Muscle of leg (tissue), 16 donors: ENCODE measurements at places on chromosomes 1 and 21. TPM values are rescaled to one million over a fixed set of nuclear protein-coding genes. Genes with fewer than 3 reads are reported as not detected.

The EXOC8 gene
- total RNA-seq: 7.1 TPM

- no peak for DNase-seq
Measured at GRCh38 chr21:42758721-42759593, 105.5 kb downstream of the PDE9A start.

DNA sequence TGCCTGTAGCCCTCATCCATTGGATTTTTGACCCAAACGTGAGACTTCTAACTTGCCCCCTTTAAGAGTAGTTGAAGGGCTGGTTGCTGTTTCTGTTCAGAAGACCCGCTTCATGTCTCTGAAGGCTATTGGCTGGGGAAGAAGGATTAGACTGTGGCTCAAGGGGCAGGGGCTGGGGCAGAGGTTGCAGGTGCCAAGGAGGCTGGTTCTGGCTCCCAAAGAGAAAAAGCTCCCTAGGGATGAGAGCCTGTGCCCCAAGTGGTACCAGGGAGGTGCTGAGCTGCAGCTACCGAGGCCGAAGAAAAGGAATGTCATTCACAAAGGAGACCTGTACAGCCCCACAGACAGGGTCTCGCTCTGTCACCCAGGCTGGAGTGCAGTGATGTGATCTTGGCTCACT lies 5.8 kb downstream of the WNT3A start:
- no peak for DNase-seq

- DNase-seq: no peak
Measured at GRCh38 chr1:1285102-1285571, 4.9 kb downstream of the SCNN1D start.

The SYTL1 gene
- total RNA-seq: 0.62 TPM

DNA sequence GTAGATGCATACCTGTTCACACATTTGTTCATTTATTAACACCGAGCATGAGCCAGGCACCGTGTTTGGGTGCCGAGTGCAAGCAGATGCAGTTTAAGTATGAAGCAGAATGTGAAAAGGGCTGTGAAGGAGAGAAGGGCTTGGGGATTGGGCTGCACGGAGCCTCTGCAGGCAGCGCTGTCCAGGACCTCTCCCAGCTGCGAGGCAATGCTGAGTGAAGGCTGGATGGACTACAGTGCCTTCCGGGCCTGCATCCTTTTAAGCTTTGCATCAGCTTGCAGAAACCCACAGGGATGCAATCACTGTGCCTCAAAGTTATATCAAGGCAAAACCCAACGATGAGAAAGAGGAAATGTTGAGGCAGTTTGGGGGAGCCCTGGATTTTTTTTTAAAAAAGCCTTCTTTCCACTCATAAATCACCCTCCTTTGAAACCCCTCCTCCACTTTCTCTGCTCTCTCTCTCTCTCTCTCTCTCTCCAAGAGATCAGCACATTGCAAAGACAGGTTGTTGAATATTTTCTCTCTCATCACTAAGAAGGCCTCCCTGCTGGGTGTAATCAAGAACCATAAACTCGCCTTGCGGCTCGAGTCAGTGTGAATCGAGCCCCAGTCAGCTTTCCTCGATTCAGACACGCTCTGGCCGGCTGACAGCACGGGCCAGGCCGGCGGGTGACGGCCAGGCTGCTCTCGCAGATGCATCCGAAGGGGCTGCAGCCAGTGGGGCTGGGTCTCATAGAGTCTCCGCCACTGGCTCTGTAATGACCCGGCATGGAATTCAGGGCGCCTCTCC lies 89.2 kb upstream of the POU3F1 start:
- DNase-seq: peak; percentile 56

The DISP3 gene
- 0.18 TPM for total RNA-seq

The WDR64 gene
- 0.04 TPM for total RNA-seq

GRCh38 chr1:40532844-40533424 lies 1.5 kb downstream of the ZNF684 start:
- DNase-seq: peak; percentile 38

GRCh38 chr1:32221581-32221979 lies 573 bp downstream of the TMEM234 start:
- no peak for DNase-seq

The FLG2 gene
- total RNA-seq: not detected

The FOXD2 gene
- total RNA-seq: 0.22 TPM

- DNase-seq: no peak
Measured at GRCh38 chr1:197799271-197799670, 24.0 kb upstream of the DENND1B start.

The LIN28A gene
- total RNA-seq: not detected

DNA sequence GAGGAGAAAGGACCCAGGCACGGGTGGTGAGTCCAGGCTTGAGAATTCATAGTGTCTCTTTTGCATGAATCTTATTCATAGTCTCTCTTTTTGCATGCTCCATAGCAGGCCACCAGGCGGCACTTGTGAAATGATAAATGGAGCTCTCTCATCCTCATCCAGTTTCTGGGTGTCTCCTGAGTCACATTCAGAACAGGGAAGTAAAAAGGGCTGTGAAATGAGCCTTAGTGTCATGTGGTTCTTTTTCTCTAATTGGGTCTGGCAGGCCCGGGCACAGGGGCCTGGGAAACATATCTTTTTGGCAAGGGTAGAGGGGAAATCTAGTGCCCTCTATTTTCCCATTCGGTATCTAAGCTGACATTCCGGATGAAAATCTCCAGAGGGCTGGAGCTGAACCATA lies 19.1 kb upstream of the NCF2 start:
- DNase-seq: peak; percentile 79

DNA sequence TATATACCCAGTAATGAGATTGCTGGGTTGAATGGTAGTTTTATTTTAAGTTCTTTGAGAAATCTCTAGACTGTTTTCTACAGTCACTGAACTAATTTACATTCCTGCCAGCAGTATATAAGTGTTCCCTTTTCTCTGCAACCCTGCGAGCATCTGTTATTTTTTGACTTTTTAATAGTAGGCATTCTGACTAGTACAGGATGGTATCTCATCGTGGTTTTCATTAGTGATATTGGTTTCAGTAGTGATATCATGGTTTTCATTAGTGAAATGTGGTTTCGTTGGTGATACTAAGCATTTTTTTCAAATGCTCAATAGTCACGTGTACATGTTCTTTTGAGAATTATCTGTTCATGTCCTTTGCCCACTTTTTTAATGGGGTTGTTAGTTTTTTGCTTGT lies 316.8 kb downstream of the PTBP2 start:
- no peak for DNase-seq

The TFAP2E gene
- 0.40 TPM for total RNA-seq

- DNase-seq: no peak
Measured at GRCh38 chr1:176033474-176033873, 173.6 kb downstream of the COP1 start.

The SF3B4 gene
- 7.1 TPM for total RNA-seq

The KRTAP7-1 gene
- total RNA-seq: not detected

The CASZ1 gene
- total RNA-seq: 30.8 TPM

The SPATA6 gene
- 20.6 TPM for total RNA-seq
